ENCODE measurements at places on chromosomes 4 and X. TPM values are rescaled to one million over a fixed set of nuclear protein-coding genes. Genes with fewer than 3 reads are reported as not detected.

Gene CT45A7
- total RNA-seq = not detected

- DNase-seq = no peak
These were observed 326.1 kb downstream of the HNRNPD start for GRCh38 chr4:82047731-82048130.

- DNase-seq = no peak
These were observed 62.1 kb downstream of the RHOXF2B start for GRCh38 chrX:120015145-120016067.

- no peak for DNase-seq
These were observed 164.6 kb downstream of the BANK1 start for GRCh38 chr4:101954975-101955678.

Gene STATH
- not detected for total RNA-seq

GRCh38 chr4:8353912-8354453, 84.4 kb downstream of the HTRA3 start:
- DNase-seq = no peak

GRCh38 chrX:9337046-9337445, 127.8 kb upstream of the TBL1X start:
- no peak for DNase-seq

GRCh38 chr4:42101446-42101975, 50.9 kb downstream of the BEND4 start:
- DNase-seq = no peak

- no peak for DNase-seq
These were observed 95.8 kb upstream of the NAP1L5 start for GRCh38 chr4:88793475-88793874.

Gene PGM2
- 45.7 TPM for total RNA-seq

DNA sequence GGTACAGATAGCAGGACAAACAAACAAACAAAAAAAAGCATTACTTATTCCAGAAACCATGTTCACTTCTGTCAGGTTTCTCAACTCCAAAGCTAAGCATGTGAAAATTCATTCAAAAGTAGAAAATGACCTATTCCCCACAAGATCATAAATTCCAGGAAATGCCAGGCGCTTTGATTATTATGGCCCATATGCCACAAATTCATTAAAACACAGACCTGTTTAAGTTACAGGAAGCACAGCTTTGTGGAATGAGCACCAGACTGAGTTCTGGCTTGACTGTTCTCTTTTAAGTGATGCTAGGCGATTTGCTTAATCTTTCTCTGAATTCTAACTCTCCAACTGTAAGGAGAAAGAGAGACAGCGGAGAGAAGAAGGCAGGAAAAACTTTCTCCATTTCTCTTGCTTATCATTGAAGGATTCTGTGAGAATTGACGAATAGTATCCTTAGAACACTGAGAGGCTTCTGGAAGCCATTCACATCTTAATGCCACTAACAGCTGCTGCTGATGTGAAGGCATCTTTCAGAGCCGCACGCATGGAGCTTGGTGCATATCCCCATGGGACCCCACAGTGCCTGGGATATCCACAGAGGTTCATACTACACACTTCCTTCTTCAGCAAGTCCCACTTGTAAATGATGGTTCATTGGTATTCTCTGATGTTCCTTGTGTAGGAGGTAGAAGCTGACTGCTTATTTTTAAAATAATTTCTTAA, 138.0 kb downstream of the ZNF674 start:
- no peak for DNase-seq

GRCh38 chrX:48507246-48507645, 1.5 kb upstream of the PORCN start:
- DNase-seq = no peak

Gene SSX2
- not detected for total RNA-seq

Gene PPP1R3F
- total RNA-seq = 13.3 TPM

- no peak for DNase-seq
These were observed 5.2 kb upstream of the CXCL2 start for GRCh38 chr4:74104145-74104544.

DNA sequence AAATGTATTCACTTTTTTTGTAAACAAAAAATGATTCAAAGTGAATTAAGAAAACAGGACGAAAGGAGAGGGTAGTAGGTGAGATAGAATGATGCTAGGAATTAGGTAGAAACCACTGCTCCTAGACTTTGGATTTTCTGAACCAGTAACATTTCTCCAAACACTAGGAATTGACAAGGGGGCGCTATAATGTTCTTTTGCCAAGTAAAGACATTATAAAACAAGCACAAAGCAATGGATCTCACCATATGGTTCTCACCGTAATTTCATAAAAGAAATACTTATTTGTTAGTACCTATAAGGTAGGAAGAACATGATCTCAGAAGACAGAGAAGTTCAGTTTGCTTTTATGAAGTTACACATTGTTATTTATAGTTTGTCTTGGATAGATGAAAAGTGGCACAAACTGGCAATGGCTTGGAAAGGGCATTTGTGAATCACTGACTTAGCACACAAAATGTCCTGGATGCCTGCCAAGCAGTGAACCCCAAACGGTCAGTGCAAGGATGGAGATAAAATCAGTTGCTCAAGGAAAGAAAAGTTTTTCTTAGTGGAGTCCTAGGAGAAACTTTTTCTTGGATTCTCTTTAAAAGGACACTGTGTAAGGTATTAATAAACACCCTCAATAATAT, 8.1 kb upstream of the TBC1D1 start:
- no peak for DNase-seq

DNA sequence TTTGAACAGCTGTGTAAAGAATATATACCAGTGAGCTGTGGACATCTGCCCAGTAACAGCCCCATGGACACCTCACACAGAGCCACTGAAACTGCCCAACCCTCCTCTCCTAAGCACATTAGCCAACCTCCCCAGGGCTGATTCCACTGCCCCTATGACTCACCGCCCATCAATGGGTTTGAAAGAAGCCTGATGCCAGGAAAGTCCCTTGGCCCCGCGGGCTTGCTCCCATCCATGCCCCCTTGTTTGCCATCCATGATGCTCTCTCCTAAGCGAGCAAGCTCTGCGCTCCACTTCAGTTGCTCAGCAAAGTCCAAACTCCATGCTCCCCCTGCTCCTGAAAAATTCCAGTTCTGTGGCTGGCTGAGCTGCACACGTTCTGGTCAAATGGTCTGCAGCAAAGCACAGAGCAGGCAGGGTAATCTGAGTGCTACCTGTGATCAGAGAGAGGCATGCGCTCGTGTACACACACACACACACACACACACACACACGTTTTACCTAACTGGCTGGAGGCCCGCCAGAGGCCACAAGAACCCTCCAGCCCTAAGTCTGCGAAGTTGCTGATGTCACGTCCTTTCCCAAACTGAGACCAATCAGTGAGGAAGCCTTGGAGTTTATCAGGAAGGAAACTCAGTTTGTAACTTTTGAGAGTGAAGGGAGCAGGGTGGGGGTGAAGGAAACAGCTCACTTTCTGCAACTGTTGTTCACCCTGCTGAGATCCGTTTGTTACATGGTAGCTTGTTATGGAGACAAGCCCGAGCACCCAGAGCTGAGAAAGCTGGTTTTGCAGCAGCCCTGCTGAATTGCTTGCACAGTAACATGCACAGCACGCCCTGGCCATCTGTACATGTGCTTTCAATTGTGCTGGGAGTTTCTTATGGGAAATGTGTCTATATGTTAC, at the start of gene ASB9:
Gene ASB9, minus strand, starts transcription at position 466 of the 904 bp plus-strand sequence. Its CDS starts 209 bp downstream, at position 257.
- peak; percentile 64 for DNase-seq
